Activated naive CD4-positive, alpha-beta T cell treated with anti-CD3 and anti-CD28 coated beads, Interleukin-2, amount 10 ng/mL, durations not matched to agents 7 days and 5 days (primary cell): ENCODE measurements at places on chromosomes 12 and 14.

DNA sequence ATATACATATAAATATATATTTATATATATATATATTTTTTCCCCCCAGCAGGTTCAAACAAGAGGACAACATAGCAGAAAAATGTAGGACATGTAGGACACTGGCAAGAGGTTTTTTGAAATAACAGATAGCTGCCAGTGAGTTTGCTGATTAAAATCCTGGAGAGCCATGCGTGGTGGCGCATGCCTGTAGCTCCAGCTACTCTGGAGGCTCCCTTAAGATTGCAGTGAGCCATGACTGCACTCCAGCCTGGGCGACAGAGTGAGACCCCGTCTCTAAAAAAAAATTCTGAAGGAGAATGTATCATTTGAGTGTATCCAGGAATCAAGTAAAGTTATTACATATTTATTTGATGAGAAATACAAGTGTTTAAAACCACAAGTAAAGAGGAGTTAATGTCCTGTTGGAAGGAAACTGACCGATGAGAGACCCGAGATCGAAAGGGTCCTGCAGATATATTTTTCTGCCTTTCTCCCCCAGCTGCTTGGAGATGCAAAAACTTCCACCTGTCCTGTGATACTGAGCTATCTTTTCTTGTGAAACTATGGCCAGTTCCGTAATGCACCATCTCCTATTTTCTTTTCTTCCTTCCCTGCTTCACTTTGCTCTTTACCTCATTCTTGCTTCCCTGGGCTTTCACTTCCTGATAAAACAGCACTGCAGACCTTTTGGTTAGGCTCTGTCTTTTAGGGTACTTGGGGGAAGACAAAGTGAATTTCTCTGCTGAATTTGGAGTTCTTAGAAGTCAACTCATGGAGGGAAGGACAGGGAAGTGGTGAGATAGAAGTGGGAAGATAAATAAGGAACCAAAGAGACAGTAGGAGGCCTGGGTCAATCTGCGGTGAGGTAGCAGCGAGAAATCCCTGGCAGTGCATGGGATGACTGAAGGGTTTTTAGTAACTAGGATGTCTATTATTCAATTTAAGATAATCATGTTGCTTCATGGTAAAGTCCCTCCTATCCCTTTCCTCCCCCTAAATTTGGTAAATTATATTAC lies 41.2 kb upstream of the SLC2A13 start:
- H3K36me3 ChIP-seq, result no peaks in the 10 kb centered on the region
- H3K27ac ChIP-seq, result no peak overlapping the region
- peaks cover 3% of the 10 kb centered on the region for H3K27me3 ChIP-seq
- no peaks in the 10 kb centered on the region for H3K4me1 ChIP-seq
- peak; percentile 40 for DNase-seq

DNA sequence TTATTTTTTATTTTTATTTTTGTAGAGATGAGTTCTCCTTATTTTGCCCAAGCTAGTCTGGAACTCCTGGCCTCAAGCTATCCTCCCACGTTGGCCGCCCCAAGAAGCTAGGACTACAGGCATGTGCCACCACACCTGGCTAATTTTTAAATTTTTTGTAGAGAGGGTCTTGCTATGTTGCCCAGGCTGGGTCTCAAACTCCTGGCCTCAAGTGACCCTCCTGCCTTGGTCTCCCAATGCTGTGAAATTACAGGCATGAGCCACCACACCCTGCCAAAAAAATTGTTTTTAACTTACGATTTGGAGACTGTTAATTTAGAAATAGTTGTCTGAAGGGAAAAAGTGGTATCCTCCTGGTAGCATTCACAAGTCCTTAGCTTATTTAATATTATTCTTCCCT lies 120.7 kb downstream of the PPM1H start:
- H3K4me1 ChIP-seq, result peaks cover 13% of the 10 kb centered on the region
- H3K27me3 ChIP-seq, result peaks cover 22% of the 10 kb centered on the region
- H3K36me3 ChIP-seq, result no peaks in the 10 kb centered on the region
- no peak for DNase-seq
- no peak overlapping the region for H3K27ac ChIP-seq
- H3K4me3 ChIP-seq, result no peak overlapping the region

DNA sequence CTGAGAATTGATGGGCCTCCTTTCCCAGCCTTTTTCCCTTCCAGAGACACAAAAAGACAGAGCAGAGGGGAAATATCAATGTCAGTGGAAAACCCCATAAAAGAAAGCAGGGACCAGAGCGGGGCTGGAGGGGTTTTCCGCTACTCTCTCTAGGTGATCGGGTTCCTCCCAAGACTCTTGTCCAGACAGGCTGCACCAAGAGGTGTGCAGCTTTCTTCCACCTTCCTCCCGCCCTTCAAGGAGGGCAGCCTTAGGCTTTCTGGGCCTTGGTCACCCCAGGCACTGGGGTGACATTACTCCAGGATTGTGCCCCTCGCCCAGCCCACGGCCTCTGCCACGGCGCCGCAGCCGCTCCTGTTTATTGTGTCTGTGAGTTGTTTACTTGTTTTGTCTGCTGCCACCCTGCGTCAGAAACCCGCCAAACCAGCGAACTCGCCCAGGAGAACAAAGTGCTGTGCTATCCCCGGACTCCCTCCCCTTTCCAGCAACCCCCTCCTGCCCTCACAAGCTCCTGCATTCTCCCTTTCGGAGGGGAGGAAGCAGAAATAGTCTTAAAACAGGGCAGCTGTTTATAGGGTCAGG lies 6.7 kb upstream of the HOXC6 start:
- no peak overlapping the region for H3K4me3 ChIP-seq
- peaks cover 99% of the 10 kb centered on the region for H3K27me3 ChIP-seq
- no peak overlapping the region for H3K27ac ChIP-seq
- no peaks in the 10 kb centered on the region for H3K36me3 ChIP-seq
- H3K4me1 ChIP-seq, result peaks cover 25% of the 10 kb centered on the region

DNA sequence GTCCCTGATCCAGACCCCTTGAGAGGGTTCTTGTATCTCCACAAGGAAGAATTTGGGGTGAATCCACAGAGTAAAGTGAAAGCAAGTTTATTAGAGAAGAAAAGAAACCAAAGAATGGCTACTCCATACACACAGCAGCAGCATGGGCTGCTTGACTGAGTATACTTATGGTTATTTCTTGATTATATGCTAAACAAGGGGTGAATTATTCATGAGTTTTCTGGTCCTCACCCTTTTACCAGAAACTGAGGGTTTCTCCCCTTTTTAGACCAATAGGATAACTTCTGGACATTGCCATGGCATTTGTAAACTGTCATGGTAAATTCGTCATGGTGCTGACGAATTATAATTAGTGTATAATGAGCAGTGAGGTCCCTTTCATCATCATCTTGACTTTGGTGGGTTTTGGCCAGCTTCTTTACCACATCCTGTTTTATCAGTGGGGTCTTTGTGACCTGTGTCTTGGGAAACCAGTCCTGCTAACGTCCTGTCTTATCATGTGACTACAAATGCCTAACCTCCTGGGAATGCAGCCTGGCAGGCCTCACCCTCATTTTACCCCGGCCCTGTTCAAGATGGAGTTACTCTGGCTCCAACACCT lies 121.9 kb downstream of the SPTSSA start:
- no peaks in the 10 kb centered on the region for H3K36me3 ChIP-seq
- no peak overlapping the region for H3K4me3 ChIP-seq

- DNase-seq, result peak; percentile 50
- no peak overlapping the region for H3K4me3 ChIP-seq
- no peaks in the 10 kb centered on the region for H3K36me3 ChIP-seq
- peaks cover 26% of the 10 kb centered on the region for H3K4me1 ChIP-seq
These were observed 9.3 kb downstream of the CCDC196 start for GRCh38 chr14:66495218-66496098.

DNA sequence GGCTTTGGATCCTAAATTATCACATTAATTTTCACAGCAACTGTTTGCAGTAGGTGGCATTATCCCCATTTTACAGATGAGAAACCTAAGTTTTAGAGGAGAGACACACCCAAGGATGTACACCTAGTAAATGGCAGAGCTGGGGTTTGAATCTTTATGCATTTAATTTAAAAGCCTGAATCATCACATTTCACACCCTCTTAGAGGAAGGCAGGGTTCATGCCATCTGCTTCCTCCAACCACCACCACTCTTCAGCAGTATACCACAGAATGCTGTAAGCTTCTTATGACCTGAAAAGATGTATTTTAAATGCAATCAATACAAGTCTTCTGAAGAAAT lies 90.3 kb downstream of the CRADD start:
- peaks cover 69% of the 10 kb centered on the region for H3K4me1 ChIP-seq
- peak overlapping the region; percentile 84 for H3K27ac ChIP-seq
- H3K36me3 ChIP-seq, result peaks cover 21% of the 10 kb centered on the region

DNA sequence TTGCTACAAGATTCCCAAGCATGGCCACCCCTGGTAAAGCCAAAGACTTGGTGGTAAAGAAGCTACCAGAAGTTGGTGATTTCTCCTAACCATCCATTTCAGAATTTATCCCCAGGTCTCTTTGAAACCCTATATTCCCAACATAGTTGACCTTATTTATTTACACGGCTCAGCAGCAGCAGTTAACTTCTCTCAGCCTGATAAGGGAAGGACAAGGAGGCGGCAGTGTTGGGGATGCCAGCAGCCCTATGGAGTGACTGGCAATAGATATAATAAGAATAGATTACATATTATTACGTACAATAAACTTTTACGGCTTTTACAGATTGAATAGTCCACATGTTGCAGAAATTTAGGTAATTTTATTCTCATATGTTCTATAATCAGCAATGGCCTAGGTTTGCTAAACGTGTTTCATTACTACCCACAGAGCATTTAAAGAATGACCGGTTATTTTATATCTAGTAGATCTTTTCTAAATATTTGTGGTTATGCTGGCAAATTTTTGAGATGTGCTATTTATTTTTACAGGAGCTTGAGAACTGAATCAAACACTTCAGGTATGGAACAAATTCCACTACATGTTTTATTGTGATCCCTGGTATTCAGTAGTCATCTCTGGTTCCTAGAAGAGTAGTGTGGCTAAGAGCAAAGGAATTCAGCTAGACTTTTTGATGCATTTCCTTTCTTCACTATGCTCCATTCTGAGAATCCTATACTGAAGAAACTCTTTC lies 19.8 kb upstream of the PALS1 start:
- H3K4me3 ChIP-seq, result no peak overlapping the region
- no peak overlapping the region for H3K27ac ChIP-seq
- no peak for DNase-seq
- no peaks in the 10 kb centered on the region for H3K4me1 ChIP-seq
- no peaks in the 10 kb centered on the region for H3K36me3 ChIP-seq
- H3K27me3 ChIP-seq, result peaks cover 32% of the 10 kb centered on the region

DNA sequence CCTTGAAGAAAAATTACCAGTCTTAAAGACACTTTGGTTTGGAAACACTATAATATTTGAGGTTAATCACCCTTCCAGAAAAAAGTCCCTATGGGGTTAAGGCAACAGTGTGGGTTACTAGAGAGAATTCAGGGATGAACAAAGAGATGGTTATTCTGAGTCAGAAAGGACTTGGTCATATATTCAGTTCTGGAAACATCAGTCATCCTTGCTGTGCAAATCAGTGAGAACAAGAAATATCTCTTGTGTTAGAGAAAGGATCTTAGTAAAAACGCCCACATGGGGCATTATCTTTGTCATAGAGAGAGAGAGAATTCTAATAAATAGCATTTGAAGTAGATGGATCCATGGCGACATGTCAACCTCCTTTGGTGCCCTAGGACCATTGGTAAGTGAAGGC lies 59.4 kb upstream of the E2F7 start:
- no peak overlapping the region for H3K4me3 ChIP-seq
- DNase-seq, result no peak
- H3K36me3 ChIP-seq, result no peaks in the 10 kb centered on the region
- no peaks in the 10 kb centered on the region for H3K27me3 ChIP-seq
